Right cardiac atrium (tissue), 5 donors: ENCODE measurements at places on chromosomes 4 and X.

GRCh38 chr4:183968931-183969330, 63.8 kb downstream of the STOX2 start:
- DNase-seq, result no peak

DNA sequence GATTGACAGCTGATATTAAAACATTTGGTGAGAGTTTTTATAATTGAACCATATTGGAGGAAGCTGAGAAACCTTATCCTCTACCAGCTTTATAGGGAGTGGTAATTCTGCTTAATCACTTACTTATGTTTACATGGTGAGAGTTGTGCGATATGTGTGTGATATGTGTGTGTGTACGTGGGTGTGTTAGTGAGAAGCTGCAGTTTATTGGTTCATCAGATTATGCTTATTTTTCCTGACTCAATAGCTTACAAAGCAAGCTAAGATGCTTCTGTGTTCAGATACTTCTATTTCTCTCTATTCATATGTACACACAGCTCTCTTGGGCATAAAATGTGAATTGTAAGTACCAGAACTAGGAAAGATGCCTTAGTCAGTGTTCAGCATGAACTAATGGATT, 343.7 kb downstream of the GRIA2 start:
- no peak for DNase-seq

DNA sequence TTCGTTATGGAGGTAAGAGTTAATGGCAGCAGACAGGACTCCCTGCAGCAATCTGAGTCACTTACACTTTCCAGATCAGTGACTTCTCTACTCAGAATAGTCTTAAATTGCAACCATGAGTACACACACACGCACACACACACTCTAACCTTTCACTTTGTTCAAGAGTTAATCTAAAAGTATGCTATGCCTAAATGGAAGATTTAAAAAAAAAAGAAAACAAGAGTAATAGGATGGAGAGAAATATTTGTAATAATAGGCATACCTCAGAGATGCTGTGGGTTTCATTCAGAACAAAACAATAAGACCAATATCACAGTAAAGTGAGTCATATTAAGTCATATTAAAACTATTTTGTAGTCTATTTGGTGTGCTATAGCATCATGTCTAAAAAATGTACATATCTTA, 969.1 kb upstream of the PCDH10 start:
- DNase-seq, result no peak

DNA sequence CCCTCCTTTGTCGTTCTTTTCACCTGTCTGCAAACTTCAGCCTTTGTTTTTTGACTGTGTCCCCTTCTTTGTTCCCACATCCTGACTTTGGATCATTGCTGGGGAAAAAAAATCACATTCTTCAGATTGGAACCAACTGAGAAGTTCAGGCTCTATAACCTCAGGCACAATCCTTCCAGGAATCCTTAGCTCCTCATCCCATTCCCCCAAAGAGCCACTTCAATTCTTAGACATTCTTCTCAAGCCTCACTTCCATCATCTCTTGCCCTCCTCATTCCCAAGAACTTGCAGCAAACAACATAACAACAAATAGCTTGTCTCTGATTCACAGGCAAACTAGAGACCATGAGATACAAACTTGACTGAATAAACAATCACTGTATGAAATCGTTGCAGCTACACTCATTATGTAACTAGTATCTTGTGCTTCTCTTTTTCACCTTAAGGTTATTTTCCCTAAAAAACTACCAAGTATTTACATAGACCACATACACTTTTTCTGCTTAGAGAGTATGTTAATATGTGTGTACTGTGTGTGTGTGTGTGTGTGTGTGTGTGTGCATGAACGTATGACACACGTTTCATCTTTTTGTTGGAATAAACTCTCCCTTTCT, 26.4 kb upstream of the PGM2 start:
- DNase-seq, result no peak
